ENCODE measurements at places on chromosomes 16 and 17.
A peak's percentile ranks its signal among the peaks of the same experiment; 100 is the strongest.

GRCh38 chr17:75738218-75738802 is 17.1 kb downstream of the ITGB4 start:
- no peak for DNase-seq

- no peak for DNase-seq
These were observed 51.6 kb upstream of the NLRP1 start for GRCh38 chr17:5635949-5636348.

- no peak for DNase-seq
These were observed 75.5 kb downstream of the RAP1GAP2 start for GRCh38 chr17:2871720-2872119.

DNA sequence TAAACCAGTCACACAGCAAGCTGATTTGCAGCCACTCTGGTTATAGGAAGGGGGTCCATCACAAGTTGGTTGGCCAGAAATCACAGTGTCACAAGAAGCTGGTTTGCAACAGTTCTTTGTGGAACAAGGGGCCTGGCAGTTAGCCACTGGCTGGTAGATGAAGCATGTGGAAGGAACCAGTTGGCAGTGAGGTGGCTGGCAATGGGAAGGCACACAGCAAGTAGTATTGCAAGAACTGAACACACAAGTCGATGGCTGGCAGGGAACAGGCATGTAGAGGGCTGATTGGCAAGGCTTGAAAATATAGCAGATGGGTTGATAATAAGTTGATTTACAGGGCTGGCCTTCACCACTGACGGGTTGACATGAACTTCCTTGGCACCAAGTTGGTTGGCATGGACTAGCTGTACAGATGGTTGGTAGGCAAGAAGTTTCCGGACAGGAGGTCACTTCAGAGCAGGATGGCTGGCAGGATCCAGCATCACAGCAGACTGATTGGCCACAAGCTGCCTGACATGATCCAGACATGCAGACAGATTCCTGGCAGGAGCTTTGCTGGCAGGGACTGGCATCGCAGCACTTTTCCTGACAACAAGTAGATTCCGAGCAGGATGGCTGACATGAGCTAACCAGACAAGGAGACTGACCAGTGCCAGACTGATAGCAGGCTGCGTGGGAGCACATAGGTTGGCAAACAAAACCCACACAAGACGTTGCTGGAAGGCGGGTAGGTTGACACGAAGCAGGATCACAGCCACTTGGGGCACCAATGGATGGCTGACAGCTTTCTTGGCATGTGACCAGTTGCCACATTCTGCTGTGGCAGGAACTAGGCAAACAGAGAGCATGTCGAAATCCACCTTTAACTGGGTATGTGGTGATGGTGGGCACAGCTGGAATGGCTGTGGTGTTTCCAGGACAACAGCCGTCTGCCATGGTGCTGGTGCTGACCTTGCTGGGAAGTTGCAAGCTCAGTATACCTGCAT is at the start of gene KRTAP29-1:
Gene KRTAP29-1 (minus strand): TSS at position 936 of the 986 bp plus-strand sequence. CDS start 0 bp downstream, at position 936.
- no peak for DNase-seq

DNA sequence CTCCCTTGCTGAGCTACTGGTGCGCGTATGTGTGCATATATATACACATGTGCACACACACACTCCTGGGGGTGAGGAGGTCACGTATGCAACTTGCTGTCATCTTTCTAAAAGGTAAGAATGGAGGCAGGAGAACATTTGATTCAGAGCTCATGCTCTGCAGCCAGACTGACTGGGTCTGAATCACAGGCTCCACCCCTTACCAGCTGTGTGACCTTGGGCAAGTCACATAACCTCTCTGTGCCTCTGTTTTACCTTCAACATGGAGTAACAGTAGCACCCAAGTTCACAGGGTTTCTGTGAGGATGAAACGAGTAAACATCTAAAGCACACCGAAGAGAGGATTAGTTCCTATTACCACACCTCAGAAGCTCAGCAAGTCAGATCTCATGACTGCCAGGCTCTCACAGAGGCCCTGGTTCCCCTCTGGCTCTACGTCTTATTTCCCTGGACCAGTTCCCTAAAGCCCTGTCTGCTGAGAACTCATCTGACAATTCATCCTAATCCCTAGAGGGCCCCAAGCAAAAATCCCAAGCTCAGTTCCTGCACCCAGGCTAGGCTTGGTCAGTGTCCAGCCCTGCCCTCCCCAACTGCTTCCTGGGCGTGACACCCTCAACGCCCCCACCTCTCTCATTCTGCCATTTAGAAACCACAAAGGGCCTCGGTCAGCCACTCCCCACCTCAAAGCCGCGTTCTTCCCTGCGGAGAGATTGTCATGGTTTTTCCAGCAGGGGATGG is 28.7 kb downstream of the ABR start:
- DNase-seq = no peak

DNA sequence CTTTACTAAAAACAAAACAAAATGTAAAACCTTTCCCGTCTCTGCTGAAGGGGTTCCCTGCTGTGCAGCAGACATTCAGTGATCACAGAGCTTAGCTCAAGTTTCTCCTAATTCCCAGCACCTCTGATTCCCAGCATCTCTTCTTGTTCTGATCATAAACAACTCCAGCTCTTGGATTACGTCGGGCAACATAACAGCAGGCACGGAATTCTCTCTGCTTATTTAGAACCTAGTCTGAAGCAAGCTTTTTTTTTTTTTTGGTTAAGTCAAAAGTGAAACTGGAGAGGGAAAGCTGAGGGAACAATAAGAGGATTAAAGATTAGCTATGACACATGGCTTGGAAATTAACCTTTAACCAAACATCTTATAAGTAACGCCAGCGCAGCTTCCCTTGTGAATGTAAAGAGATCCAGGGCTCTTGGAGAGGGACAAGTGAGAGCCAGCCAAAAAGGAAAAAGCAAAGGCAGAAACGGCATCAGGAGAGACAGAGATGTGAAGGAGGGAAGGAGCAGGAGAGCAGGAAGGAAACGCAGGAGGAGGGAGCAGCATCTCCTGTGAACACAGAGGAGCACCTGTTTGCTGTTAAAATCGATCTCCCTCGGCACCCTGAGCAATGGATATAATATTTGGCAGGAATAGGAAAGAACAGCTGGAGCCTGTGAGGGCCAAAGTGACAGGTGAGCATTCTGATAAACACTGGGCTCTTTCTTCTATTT is at the start of gene BCO1:
Gene BCO1 (plus strand): TSS at position 394 of the 716 bp plus-strand sequence. CDS start 220 bp downstream, at position 614.
- peak; percentile 97 for DNase-seq

GRCh38 chr17:17740615-17741348 is 59.5 kb downstream of the RAI1 start:
- DNase-seq = no peak

- no peak for DNase-seq
These were observed 275.0 kb upstream of the CDH5 start for GRCh38 chr16:66091471-66091891.

Data from HAP-1 (cell line).